ENCODE measurements at places on chromosomes 4 and X. TPM values are rescaled to one million over a fixed set of nuclear protein-coding genes. Genes with fewer than 3 reads are reported as not detected.

Gene SLC10A4
- total RNA-seq, result 6.6 TPM

Gene GAGE12F
- total RNA-seq, result not detected

Gene SPATA4
- total RNA-seq, result not detected

Gene TMEM156
- not detected for total RNA-seq

Gene PPP2R2C
- 17.2 TPM for total RNA-seq

Gene KIF4A
- 2.2 TPM for total RNA-seq

Gene NPNT
- 11.0 TPM for total RNA-seq

Gene FAM114A1
- total RNA-seq, result 105 TPM

Gene TMEM271
- total RNA-seq, result 0.25 TPM

Measured in vagina (tissue), 2 donors.